HL-60 (cell line): ENCODE measurements at places on chromosomes 6 and 20.

DNA sequence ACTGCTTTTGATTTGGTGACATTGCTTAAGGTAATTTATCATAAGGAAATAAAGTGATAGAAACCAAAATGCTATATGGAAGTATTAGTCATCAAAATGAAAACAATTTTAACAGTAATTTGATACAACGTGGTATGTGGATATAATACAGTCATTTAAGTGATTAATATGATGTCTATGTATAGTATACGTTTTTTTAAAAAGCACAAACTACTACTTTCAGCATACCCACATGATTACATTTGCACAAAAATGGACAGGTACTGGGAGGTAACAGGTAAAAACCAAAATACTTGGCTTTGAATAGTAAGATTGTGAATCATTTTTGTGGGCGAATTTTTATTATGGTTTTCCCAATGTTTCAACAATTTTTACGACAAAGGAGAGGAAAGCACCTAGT is 97.6 kb downstream of the OGFRL1 start:
- DNase-seq: no peak

GRCh38 chr6:143940011-143940597 is 68.0 kb downstream of the PLAGL1 start:
- peak; percentile 71 for DNase-seq

GRCh38 chr6:34970957-34971356 is 81.9 kb downstream of the ANKS1A start:
- no peak for DNase-seq

- DNase-seq: no peak
Observed at GRCh38 chr20:2617099-2617714, 35.2 kb upstream of the NOP56 start.

DNA sequence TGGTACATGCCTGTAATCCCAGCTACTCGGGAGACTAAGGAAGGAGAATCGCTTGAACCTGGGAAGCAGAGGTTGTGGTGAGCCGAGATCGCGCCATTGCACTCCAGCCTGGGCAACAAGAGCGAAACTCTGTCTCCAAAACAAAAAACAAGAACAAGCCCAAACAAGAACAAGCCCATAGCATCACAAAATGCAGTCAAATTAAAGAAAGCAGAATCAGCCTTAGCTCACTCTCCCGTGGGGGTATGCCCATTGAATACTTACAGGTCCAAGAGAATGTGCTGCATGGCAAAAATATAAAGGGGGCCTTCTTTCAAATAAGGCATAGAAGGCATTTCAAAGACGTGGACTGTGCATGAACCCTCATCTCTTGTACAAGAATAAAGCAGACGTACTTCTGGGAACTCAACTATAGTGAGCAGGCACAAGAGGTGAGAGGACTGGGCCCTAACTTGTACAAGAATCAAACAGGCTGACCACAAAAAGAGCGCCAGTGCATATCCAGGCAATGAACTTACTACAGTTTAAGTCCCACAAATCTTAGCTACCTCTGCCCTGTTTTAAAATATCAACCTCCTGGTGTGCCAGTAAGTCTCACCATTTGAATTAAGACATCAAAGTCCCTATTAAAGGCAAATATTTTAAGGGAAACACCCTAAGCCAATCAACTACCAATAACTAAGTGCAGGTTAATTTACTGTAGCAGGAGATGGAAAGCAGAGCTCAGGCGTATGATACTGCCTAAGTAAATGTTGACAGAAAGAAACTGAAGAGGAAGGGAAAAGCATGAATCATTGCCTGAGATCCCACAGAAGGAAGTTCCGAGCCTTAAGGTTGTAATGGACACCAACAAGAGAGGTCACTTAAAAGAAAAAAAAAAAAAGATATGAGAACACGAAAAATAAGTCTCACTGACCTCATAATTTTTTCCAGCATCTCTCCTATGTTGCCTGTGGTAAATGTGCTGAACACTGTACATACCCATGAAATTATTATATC is 37.4 kb downstream of the TOMM6 start:
- DNase-seq: no peak

GRCh38 chr6:35327349-35328027 is 14.9 kb upstream of the PPARD start:
- DNase-seq: no peak

GRCh38 chr20:59647271-59647670 is 42.9 kb downstream of the PHACTR3 start:
- no peak for DNase-seq

- no peak for DNase-seq
Observed at GRCh38 chr20:41169791-41170351, 32.5 kb downstream of the PLCG1 start.

DNA sequence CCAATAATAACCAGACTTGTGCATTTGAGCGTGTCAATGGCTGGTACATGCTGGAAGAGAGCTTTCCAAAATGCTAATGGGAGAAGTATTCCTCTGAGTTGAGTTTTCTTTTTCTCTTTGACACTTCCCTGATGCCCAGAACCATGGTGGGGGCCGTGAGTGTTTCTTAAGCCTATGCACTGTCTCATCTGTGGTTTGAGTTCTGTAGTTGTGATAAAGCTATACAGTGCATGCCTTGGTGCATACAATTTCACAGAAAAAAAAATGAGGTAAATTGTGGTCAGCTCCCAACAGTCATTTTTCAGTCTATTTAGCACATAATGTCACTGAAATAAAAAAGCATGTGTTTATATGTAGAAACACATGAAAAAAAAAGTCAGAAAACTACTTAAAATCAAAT is 204.8 kb downstream of the HDGFL1 start:
- DNase-seq: no peak

DNA sequence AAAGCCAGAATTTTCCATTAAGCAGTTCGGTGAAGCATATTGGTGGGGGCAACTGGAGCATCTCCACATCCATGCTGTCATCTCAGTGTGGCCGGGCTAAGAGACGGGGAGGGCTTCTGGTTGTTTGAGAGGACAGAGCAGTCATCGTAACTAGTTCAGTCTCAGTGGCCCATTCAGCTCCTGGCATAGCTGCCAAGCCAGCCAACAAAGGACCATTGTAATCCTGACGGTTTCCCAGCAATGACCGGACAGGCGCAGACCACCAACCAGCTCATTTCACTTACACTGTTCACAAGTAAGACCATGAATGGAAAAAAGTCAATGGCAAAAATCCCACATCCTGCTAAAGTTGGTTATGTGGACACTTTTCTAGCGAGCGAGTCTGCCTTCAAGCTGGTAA is 14.9 kb upstream of the HDDC2 start:
- DNase-seq: no peak

GRCh38 chr6:152121910-152122309 is 314.4 kb downstream of the ESR1 start:
- DNase-seq: no peak

- DNase-seq: no peak
Observed at GRCh38 chr6:131868836-131869235, 61.0 kb downstream of the ENPP1 start.

DNA sequence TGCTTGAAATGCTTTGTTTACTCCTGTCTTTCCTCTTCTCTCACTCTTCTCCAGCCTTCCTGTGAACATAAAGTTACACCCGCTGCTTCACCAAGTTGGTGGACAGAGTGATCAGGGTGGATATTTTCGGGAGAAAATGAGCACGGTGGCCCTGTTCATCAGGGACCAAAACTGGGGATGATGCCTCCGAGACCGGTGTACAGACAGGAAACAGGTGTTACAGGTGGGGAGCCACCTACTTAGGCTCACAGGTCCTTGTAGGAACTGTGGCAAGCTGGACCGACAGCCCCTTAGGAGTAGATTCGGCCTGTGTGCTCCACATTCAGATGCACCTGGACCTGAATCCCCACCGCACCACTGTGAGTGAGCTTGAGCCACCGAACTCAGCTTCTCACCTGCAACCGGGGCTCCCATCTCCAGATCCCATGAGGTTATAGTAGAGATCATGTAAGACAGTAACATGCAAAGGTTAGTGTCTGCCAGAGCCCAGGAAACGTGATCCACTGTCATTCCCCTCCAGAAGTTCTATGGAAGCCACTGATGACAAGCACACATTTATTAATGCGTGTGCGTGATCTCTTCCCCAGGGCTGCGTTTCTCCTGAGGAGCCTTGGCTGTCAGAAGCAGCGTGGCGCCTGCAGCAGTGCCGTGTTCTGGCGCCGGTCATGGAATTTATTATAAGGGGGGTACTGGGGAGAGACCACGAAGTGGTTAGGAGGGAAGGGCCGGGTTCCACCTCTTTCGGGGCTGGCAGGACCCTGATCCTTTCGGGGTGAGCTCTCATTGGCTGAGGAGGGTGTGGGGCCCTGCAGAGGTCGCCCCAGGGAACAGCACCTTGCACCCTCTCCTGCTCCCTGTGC is 94.2 kb downstream of the ERMARD start:
- DNase-seq: no peak

GRCh38 chr6:3759646-3760232 is 8.2 kb upstream of the PXDC1 start:
- DNase-seq: no peak

- DNase-seq: no peak
Observed at GRCh38 chr20:50337521-50338466, 147.2 kb downstream of the CEBPB start.

GRCh38 chr20:6668546-6668945 is 98.9 kb upstream of the BMP2 start:
- DNase-seq: no peak
